ENCODE measurements at places on chromosomes 6 and 20.

GRCh38 chr6:164124986-164125385 is 710.5 kb downstream of the QKI start:
- DNase-seq: no peak

- DNase-seq: no peak
These were observed 773.4 kb downstream of the KIF16B start for GRCh38 chr20:15799871-15800270.

GRCh38 chr20:63507083-63507743 is 8.3 kb upstream of the EEF1A2 start:
- DNase-seq: no peak

- peak; percentile 17 for DNase-seq
These were observed 91.7 kb upstream of the ELOVL5 start for GRCh38 chr6:53440336-53440945.

DNA sequence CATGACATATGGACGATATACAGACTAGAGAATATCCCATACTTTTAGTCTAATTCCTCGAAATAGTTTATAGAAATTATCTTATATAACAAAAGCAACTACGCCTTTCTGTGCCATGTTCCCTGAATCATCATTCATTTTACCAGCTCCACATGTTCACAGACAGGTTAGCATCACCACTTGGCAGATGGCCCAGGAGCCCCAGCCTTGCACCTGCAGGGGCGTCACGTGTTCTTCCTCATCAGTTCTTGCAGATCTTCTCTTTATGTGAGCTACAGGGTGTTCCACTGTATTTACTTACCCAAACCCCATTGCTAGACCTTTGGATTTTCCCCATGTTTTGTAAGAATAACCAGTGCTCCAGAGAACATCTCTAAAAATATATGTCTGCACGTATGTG is 12.6 kb upstream of the BNIP5 start:
- no peak for DNase-seq

DNA sequence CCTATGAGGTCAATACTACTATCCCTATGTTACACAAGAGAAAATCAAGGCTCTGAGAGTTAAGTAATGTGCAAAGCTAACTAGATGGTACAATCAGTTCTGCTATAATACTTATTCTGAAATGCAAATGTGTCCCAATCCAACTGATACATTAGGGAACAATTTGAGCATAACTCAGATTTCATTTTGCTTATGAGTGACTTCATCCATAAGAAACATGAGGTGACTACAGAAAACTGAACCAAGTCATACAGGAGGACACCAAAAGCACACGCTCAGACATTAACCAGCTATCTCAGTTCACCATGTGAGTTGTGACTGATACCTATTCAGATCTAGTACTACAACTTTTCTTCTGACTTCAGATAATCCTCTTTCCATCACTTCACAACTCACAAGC is 179.9 kb upstream of the RUNX2 start:
- DNase-seq: no peak

DNA sequence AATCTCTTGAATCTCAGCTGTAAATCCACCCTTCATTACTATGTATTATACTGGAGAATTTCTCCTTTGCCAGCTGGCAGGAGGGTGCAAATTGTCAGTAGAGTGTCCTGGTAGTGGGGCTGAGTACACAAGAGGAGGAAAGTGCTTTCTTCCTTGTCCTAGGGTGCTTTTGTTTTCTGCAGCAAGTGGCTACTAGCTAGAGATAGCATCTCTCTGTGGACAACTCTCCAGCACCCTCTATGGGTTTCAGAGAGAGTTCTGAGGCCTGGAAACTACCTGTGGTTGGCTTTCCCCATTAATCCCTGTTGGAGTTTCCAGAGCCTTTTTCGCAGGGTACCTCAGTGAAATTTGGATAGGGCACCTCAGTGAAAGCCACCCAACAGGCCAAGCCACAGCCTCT is 422.5 kb upstream of the RGS17 start:
- DNase-seq: no peak

- DNase-seq: no peak
These were observed 26.9 kb downstream of the GPRC6A start for GRCh38 chr6:116801971-116802370.

DNA sequence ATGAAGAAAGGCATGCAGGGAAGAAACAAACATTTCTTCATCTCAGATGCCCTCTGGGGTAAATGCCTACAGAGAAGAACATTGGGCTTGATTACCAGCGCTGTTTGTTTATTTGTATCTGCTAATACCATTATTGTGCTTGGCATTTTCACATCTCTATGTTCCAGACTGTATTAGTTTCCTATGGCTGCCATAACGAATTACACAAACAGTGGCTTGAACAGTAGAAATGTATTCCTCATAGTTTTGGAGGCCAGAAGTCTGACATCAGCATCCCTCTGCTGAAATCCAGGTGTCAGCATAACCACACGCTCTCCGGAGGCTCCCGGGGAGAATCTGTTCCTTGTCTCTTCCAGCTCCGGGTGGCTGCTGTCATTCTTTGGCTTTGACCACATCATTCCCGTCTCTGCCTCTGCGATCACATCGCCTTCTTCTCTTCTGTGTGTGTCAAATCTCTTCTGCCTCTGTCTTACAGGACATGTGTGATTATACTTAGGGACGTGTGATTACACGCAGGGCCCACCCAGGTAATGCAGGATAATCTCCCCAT is 241.6 kb upstream of the SUPT3H start:
- no peak for DNase-seq

DNA sequence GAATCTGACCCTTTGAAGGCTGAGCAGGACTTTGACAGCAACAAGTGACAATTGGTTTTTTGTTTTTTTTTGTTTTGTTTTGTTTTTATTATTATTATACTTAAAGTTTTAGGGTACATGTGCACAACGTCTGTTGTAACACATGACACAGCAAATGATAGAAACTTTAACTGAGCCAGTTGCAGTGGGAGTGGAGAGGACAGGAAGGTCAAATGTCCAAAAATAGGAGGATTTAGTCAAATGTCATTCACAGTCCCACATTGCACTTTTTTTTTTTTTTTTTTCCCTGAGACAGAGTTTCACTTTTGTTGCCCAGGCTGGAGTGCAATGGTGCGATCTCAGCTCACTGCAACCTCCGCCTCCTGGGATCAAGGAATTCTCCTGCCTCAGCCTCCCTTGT is 223.0 kb downstream of the HIVEP2 start:
- no peak for DNase-seq

GRCh38 chr20:36794116-36794474 is 20.5 kb upstream of the DSN1 start:
- no peak for DNase-seq

GRCh38 chr6:90413867-90414266 is 117.2 kb upstream of the BACH2 start:
- DNase-seq: peak; percentile 21

DNA sequence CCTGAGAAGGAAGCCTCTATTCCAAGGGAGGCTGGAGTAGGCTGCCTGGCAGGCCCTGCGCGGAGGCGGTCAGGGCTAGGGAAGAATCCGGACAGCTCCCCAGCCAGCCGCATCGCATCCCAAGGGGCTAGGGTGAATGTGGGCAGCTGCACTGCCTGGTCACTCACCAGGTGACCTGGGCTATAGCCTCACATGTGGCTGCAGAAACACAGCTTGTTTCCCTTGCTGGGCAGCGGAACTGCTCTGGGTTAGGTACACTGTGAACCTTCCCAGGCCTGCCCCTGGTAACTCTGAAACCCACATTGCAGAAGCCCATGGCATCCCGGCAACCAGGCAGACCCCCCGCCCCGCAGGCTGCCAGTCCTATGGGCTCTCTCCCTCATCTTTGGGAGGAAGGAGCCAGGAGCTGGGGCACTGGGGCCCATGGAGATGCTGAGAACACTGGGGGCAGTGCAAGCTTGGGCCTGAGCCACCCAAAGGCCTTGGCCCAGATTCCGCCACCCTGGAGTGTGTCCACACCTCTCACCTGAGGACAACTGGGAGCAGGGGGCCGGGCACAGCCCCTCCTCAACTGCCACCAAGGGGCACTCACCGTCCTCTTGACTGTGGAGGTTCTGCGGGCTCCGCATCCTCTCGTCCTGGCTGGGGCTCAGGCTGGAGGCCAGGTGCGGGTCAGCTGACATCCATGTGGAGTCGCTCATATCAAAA is 111.0 kb downstream of the NOL4L start:
- no peak for DNase-seq

GRCh38 chr6:105748737-105749161 is 337.4 kb upstream of the PRDM1 start:
- DNase-seq: no peak

DNA sequence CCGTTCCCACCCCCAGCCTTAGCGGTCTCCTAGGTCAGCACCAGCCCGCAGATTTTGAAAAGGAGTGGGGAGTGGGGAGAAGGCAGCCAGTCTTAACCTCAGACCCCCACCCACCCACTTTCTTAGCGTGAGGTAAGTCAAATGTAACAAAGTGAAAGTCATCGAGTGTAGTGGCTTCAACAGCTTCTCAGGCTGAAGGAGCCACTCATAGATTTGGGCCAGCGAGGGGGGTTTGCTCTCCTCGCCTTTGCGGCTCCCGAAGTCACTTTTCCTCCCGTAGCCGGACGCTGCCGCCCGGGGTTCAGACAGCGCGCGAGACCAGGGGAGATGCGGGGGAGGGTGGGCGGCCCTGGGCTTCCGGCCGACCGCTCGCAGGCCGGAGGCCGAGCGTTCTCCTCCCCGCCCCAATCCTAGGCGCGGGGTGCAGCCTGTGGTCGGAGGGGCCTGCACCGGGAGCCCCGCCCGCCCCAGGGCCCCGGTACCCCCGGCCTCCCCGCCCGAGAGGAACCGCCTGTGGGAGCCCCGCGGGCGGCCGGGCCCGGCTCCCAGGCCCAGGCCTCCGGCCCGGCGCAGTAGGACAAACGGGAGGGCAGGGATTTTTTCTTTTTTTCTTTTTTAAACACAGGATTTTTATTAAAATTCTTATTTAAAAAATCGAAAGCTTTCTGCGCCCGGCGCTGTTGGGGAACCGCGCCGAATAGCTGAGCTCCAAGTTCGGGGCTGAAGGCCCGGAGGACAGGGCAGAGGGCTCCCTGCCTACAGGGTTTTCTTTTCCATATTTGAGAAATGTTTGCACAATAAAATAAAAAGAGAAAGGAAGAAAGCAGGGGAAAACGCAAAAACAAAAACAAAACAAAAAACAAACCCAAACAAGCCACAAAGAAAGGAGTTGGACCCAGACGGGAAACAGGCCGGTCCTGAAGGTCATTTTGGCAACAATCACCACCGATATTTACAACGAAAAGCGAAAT is 3.2 kb downstream of the NKX2-2 start:
- DNase-seq: peak; percentile 12

GRCh38 chr6:145279993-145280392 is 455.3 kb downstream of the EPM2A start:
- no peak for DNase-seq

DNA sequence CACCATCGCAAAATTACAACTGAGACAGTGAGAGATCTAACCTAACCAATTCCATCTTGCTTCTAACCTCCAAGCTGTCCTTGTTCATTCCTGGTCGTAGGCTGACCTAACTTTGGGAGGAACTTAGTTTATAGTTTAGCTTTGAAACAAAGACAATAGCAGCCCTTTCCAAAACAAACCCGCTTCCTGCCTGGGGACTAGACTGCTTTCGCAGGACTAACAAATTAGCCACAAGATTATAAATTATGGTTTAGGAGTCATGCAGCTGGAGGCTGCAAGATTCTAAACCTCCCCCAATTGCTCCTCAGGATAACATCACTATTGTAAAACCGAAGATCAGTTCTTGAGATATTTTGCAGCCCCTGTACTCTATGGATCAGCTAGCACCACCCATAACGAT is 63.2 kb downstream of the TRIM27 start:
- no peak for DNase-seq

DNA sequence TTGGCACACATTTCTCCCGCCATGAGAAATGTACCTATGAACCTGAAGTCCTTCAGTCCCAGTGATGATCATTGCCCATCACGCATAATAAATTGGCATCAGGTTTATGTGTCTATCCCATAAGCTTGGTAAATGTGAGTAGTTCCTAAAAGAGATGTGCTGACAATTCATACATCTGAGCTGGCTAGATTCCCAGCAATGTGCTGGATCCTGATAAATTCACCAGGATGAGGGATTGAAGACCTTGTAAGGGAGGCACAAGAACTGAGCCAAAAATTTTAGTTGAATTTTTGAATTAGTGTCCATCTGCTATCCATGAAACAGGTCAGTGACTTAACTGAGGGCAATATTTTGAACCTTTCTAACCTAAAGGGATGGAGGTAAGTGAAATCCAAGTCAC is 267.9 kb upstream of the CITED2 start:
- no peak for DNase-seq

- DNase-seq: no peak
These were observed 115.4 kb downstream of the JPH2 start for GRCh38 chr20:44071526-44072111.

GRCh38 chr6:87675004-87675681 is 26.9 kb downstream of the AKIRIN2 start:
- DNase-seq: no peak

DNA sequence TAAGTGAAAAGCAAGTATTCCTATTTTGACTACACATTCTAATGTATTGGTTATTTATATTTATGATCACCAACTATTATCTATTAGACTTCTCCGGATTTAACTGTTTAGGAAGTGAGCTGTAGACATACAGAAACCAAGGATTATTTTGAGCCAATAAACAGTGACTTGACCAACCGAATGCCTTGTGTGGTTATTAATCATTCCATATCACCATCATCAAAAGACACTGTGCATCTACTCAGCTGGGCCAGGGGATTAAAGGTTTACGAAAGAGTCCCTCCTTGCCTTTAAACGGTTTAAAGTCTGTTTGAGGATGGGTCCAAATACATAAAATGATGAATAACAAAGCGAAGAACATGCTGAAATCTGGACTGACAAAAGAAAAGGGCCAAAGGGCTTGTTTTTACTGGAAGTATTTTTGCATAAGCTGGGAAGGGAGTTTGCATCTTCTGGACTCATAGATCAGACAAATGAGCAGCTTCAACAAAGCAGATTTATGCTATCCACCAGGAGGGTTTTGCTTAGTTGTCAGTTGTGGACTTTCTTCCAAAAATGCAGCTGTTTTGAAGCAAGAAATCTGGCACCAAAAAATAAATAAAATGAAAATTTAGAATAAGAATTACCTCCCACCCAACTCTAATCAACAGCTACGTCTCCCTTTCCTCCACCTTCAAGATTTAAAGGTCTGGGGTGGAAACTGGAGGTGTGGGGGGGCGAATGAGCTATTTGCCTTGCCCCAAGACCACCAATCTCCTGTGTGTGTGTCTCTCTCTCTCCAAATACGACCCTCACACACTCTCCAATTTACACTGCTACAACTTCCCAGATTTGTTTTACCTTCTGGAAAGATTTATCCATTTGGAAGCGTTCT is 33.6 kb upstream of the ID4 start:
- no peak for DNase-seq

DNA sequence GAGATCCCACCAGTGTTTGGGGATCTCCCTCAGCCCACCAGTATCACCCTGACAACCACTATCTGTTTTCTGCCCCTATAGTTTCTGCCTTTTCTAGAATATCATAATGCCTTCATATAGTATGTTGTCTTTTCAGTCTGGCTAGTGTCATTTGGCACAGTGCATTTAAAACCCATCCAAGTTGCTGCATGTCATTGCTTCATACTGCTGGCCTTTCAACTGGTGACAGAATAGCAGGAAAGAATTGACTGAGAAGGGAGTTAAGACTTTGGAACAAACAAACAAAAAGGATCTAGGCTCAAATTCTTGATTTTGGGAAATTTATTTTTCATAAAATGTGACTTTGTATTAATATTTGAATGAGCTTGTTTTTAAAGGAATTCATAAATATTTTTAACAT is 4.5 kb downstream of the LMBRD1 start:
- DNase-seq: peak; percentile 12

- DNase-seq: no peak
These were observed 84.8 kb downstream of the MRPL14 start for GRCh38 chr6:44042261-44042988.

- peak; percentile 35 for DNase-seq
These were observed 804 bp downstream of the ELOVL5 start for GRCh38 chr6:53347921-53348370.

Data from hippocampal formation (tissue), 2 donors.